ENCODE measurements at places on chromosomes 12 and 14.

DNA sequence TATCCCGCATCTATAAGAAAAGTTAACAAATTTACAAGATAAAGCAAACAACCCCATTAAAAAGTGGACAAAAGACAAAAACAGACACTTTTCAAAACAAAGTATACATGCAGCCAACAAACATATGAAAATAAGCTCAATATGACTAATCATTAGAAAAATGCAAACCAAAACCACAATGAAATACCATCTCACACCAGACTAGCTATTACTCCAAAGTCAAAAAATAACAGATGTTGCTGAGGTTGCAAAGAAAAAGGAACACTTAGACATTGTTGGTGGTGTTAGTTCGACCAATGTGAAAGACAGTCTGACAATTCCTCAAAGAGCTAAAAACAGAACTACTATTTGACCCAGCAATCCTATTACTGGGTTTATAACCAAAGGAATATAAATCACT lies 968.6 kb upstream of the USP15 start:
- DNase-seq: no peak

DNA sequence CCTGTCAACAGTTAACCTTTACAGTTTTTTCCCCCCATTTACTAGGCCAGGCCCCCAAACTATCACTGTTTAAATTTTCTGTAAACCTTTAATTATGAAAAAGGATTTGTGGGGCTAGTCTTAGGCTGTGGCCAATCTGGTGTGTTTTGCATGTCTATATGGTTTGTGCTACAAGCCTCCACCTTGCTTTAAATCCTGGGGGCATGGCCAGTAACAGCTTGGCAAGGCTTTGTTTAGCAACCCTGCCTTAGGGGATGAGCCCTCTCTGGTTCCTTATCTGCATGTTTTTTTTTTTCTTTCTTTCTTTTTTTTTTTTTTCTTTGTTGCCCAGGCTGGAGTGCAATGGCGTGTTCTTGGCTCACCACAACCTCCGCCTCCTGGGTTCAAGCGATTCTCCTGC lies 102.7 kb downstream of the KCNMB4 start:
- DNase-seq: no peak

DNA sequence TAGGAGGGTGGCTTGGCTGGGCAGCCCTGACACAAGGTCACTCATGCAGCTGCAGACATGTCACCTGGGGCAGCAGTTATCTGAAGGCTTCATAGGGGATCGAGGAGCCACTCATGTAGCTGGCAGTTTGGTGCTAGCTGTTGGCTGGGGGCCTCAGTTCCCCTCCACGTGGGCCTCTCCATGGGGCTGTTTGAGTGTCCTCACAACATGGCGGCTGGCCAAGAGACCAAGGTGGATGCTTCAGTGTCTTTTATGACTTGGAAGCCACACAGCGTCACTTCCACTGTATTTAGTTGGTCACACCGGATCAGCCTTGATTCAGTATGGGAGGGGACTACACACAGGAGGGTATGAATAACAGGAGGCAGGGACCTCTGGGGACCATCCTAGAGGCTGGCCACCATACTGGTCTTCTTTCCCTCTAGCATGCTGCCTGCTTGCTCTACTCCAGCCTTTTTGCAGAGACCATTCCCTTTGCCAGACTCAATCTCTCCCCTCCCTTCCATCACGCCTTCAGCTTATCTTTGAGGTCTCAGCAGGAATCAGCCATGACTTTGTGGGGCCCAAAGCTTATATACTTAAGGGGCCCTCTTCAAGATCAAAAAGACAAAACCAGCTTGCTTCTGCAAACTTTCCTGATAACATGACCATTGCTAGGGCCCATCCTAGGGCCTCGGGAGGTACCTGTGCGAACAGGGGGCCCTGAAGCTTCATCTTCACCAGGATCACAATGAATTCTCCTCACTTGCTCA lies 53.4 kb downstream of the RPH3A start:
- DNase-seq: no peak

GRCh38 chr12:16553457-16553856 lies 52.5 kb downstream of the LMO3 start:
- no peak for DNase-seq

DNA sequence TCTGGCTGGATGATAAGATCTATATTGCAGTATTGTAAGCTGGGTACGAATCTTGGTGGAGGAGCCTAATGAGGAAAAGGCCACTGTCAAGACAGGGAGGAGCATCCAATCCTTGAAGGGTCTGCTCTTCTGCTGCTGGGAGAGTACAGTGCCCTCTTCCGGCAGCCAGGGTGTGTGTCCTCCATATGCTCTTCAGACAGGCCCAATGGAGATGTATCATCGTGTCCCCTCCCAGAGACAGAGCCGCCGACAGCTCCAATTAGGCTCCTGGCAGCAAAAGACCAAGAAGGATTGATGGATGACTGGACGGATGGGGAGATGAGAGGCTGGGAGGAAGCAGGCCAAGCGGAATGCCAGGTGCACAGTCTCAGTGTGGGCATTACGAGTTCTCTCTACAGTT lies 51.6 kb upstream of the PIWIL1 start:
- no peak for DNase-seq

DNA sequence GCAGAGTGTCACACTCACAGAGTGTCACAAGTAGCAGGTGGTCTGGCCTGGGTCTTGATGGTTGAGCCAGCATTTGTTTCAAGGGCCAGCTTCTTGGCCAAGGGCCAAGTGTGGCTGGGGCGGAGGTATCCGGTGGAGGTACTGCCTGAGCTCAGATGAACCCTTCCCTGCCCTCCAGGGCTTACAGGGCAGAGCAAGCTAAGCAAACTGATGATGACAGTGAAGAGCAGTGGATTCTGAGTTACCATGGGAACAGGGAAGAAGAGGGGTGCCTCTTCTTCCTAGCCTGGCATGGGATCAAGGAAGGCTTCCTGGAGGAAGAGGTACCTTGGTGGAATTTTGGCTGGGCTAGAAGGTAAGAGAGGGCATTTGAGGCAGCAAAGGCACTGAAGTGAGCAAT lies 35.7 kb downstream of the MVK start:
- no peak for DNase-seq

DNA sequence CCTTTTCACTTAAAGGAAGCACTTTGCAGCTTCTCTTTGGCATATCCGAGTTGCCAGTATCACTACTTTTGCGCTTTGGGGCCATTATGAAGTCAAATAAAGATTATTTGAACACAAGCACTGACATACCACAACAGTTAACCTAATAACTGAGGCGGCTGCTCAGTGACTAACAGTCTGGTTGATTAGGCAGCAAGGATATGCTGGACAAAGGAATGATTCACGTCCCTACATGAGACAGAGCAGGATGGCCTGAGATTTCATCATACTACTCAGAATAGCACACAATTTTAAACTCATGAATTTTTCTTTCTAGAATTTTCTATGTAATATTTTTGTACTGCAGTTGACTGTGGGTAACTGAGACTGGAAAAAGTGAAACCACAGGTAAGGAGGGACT lies 56.9 kb upstream of the E2F7 start:
- no peak for DNase-seq

GRCh38 chr12:113114447-113115178 lies 20.9 kb downstream of the RASAL1 start:
- DNase-seq: no peak

- no peak for DNase-seq
Measured at GRCh38 chr12:103586791-103587370, at the start of gene STAB2. STAB2 (plus strand) TSS chr12:103587273; CDS start chr12:103587477, 204 bp downstream.

- DNase-seq: no peak
Measured at GRCh38 chr14:67620217-67620785, 581 bp downstream of the ARG2 start.

GRCh38 chr14:42368234-42368633 lies 761.6 kb downstream of the LRFN5 start:
- no peak for DNase-seq

DNA sequence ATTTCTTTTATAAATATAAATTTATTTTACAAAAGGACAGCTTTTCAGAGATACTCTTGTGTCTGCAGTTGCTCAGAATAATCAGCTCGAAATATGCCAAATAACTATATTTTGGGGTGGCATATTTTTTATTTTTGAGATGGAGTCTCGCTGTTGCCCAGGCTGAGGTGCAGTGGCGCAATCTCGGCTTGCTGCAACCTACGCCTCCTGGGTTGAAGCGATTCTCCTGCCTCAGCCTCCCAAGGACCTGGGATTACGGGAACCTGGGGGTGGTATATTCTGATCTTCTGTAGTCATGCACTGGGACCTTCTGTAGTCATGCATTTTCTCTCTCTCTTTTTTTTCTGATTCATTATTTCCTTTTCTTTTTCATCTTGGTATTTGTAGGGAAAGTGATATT lies 135.0 kb upstream of the AMIGO2 start:
- peak; percentile 41 for DNase-seq

DNA sequence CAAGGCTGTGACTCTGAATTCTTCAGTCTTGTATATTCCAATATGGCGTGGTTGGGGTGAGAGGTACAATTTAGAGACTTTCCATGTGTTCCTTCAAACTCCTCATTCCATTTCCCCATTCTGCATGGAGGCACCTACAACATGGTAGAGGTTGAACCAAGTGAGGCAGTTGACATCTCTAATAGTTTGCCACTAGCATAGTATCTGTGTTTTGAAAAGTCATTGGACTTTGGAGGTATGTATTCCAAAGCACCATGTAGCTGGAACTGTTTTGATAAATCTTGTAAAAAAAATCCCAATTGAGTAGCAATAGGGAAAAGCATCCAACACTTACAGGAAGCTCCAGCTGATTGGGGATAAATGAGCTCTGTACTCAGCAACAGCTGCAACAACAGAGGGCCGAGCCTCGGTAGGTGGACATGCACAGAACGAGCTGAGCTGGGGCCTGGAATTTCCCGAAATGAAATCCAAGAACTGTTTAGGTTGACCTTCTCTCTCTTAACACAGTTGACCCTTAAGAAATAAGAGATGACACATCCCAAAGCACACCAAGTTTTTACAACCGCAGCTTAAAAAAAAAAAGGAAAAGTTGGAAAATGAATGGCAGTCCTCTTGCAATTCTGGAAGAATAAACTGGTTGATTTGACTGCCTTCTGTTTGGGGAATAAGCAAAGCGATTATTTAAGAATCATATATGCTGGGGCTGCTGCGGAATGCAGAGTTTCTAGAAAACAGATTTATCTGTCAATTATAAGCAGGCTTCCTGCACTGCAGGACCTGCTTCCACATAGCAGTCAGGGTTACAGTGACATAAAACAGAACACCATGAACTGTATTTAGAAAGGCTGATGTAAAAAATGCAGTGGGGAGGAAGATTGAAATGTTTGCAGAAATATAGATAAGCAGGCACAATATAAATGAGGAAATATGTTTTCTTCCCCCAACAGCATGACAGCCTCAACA lies 194.6 kb upstream of the KRR1 start:
- no peak for DNase-seq

DNA sequence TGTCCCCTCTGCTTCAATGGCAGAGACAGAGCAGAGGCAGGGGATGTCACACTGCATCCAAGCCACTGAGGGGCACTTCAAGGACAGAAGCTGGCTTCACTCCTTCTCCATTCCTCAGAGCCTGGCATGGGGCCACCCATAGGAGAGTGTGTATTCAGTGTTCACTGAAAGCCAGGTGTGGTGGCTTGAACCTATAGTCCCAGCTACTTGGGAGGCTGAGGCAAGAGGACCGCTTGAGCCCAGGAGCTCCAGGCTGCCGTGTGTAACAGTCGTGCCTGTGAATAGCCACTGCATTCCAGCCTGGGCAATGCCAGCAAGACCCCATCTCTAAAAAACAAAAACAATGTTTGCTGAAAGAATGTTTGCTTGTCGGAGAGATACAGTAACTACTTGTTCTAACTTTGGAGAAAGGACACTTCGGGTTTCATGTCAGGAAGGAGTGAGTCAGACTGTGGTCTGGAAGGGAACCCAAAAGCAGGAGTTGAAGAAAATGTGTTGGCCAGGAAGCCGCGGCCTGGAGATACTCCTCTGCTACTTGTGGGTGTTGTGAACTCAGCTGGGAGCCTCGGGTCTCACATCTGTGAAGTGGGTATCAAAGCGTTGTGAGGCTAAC lies 43.4 kb downstream of the ELK3 start:
- DNase-seq: peak; percentile 52

DNA sequence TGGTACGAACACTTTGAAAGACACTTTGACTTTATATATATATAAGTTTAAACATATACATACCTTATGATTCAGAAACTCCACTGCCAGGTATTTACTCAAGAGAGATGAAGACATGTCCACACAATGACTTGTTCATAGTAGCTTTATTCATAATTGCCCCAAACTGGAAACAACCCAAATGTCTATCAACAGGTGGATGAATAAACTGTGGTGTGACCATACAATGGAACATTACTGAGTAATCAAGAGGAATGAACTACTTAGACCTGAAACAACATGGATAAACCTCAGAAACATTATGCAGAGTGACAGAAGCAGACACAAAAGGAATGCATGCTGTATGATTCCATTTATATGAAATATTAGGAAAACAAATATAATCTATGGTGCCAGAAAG lies 71.1 kb downstream of the PPP1R36 start:
- no peak for DNase-seq

GRCh38 chr14:68261092-68261842 lies 441.7 kb downstream of the RAD51B start:
- no peak for DNase-seq

- no peak for DNase-seq
Measured at GRCh38 chr12:948238-948637, 1.3 kb downstream of the RAD52 start.

GRCh38 chr14:104771374-104771773 lies 18.4 kb downstream of the SIVA1 start:
- no peak for DNase-seq

- DNase-seq: no peak
Measured at GRCh38 chr12:50246873-50247612, 36.3 kb downstream of the LIMA1 start.

GRCh38 chr14:104878582-104878981 lies 13.5 kb downstream of the CEP170B start:
- no peak for DNase-seq

DNA sequence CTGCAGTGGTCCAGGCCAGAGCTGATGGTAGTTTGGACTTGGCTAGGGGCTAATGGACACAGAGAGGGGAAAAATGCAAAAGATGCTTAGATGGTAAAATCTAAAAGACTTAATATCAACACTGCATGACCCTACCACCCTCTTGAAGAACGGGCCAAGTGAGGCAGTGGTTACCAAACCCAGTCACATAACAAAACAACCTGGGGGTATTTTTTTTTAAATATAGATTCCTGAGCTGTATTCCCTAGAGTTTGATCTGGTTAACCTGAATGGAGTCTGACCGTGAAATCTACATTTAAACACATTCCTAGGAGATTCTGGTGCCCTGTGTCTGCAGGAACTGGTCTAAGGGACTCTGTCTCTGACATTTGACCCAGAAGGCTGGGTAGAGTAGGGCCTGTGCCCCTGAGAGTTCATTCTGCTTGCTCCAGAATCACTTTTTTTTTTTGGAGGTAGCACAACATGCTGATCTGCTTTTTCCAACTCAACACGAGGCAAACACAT lies 15.7 kb downstream of the ABHD4 start:
- DNase-seq: no peak

All from activated CD4-positive, alpha-beta T cell treated with anti-CD3 and anti-CD28 coated beads, Interleukin-2, amount 50 U/mL, for 4 hours (primary cell).